ENCODE measurements at places on chromosomes 5 and 9.

DNA sequence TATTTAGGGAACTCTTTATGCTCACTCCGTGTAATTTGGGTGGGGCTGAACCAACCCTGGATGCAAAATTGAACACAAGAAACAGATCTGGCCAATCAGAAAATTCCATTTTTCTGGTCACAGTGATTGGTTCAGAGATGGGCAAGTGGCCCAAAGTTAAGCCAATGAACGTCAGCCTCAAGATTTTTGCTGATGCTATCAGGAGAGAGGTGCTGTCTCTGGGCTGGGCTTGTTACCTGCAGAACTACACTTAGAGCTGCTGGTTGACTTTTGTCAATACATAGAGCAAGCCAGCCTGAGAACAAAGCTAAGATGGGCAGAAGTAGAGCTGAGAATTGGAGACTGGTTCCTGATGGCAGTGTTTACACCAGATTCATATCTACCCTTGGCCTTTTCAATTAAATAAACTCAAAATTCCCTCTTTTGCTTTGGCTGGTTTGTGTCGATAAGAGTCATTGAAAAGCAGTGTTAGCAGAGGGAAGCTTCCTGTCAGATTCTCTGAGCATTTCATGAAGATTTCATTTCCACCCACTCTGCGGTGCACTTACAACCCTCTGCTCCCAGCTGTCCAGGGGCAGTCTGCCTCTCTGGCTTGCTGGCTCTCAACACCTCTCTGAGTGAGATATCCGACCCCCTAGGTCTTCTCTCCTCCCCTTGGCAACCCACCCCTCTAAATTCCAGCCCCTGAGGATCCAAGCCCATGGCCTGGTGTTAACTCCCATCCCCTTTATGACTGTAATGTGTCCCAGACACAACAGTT lies 64.5 kb upstream of the PPARGC1B start:
- DNase-seq, result no peak

DNA sequence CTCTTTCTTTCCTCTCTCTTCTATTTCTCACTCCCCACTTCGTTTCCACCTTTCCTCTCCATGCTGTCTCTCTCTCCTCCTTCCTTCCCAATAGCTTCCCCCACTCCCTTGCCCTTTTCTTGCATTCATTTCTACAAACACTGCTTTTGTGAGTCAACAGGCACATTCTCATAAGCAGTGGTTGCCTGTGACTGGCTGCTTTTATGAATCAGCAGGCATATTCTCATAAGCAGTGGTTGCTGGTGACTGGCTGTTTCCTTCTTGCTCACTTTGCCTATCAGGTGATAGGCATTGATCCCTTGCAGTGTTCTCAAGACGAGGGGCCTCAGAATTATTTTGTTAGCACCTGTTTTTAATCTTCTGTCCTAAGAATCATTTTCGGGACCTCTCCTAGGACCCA lies 116.1 kb upstream of the ACTBL2 start:
- peak; percentile 9 for DNase-seq

DNA sequence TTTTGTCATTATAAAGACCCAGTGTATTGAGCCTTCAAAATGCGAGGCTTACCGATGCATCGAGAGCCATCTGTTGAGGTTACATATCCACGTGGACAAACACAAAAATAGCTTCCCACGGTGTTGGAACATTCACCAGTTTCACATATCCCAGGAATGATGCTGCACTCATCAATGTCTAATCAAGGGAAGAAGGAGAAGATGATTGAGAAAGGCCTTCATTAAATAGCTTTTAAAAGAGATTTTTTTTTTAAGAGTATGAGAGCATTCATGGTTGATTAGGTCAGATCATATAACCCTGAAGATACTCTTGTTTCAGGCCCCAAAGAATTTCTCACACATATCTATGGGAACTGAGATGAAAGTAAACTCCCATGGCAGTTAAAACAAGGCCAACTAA lies 129.4 kb downstream of the FBN2 start:
- no peak for DNase-seq

DNA sequence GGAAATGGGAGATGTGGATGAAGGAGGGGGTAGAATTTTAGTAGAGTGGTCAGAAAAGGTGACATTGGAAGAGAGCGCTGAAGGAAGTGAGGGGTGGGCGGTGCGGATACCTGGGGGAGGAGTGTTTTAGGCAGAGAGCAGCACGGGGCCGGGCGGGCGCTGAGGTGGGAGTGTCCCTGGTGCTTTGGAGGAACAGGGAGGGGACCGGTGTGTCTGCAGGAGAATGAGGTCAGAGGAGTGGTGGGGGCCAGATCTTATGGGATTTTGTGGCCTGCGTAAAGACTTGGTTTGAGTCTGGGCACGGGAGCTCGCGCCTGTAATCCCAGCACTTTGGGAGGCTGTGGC lies 5.8 kb upstream of the PSD2 start:
- no peak for DNase-seq

- no peak for DNase-seq
Measured at GRCh38 chr9:86641970-86642369, 287.8 kb upstream of the TUT7 start.

GRCh38 chr5:146796911-146797310 lies 81.6 kb downstream of the PPP2R2B start:
- DNase-seq, result no peak

- no peak for DNase-seq
Measured at GRCh38 chr5:74673011-74673790, 11.8 kb upstream of the HEXB start.

DNA sequence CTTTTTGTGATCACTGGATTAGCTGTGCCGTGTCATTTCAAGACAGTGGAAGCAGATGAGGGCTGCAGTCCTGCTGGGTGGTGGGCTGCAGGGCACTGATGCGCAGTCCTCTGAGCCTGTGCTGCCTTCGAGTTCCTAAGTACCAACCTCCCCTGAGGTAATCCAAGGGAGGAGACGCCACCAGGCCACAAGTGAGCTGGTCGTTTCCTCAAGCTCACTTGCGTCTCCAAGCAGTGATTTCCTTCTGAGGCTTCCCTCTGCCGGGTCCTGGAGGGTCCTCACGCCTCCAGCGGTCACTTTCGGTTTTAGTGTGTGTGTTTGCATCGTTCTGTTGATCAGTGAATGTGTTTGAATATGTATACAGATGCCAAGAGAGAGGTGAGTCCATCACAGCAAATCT lies 115.7 kb downstream of the TRIO start:
- no peak for DNase-seq

DNA sequence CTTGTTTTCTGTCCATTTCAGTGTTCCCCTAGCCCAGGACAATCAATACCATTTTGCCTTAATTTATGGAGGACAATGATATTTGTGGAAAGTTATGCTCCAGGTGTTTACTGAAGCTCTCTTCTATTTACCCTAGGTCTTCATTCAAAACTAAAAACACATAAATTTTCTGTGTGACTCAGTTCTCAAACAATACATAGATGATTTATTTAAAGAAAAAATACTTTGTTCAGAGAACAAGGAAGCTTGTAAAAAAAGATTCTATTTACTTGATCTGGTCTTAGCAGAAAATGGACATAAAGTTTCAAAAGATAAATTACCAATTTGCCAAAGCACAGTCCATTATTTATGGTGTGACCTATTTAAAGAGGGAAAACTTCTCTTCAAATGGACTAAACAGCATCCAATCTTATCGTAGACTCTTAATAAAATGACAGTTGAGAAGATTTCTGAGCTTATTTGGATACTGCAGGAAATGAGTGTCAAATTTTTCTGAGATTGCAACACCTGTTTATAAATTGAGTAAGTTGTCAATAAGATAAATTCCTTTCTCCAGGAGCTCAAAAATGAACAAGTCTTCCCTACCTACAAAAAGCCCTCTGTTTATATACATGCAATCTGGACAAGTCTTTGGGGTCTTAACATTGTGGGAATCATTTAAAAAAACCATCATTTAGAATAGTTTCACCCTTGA lies 627.2 kb downstream of the PSAT1 start:
- no peak for DNase-seq

DNA sequence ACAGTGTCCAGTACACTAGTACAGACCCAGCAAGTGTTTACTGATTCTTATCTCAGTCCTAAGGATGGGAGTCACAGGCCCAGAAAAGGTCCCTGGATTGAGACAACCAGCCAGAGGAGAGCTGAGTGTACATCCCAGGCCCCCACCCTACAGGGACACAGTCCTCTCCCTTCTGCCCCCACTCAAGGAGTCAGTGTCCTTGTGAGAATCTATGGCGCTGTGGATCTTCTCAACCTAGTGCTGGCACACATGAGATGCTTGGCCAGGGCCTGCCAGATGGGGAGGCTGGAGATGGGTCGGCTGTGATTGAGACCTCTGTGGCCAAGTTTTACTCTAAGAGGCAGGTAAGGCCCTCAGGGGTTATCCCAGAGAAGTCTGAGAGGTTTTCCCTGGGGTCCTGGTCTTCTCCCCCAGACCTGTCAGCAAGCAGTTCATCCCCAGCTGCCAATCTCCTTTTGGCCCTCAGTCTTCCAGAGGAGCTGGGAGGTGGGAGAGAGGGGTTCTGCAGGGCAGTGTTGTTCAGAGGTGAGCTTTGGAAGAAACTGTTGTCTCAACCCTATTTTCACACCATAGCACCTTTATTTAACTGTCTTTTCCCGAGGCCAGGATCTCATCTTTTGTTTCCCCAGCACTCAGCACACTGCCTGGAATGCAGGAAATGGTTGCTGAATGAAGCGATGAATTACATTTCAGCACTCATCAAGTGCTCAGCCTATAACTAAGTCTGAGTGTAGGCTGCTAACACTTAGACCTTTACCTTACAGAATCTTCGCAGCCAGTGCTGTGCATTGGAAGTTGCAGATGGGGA lies 3.2 kb upstream of the NSD1 start:
- DNase-seq, result no peak

DNA sequence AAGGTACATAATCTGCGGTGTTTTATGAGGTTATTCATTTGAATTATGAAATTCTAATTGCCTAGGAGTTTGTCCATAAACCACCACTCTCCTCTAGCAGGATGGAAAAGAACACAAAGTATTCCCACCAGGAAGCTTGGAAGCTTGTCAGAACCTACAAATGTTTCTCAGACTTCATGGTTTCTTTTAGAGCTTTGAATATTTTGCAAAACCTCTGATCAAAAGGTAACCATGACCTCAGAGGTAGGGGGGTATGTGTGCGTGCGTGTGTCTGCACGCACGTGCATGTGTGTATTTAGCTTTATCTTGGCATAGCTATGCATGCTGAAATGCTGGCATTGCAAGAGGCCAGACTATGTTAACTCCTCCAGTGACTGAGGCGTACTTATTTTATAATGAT lies 847.0 kb downstream of the TLE1 start:
- DNase-seq, result no peak

GRCh38 chr5:104385906-104386305 lies 823.3 kb upstream of the NUDT12 start:
- no peak for DNase-seq

- DNase-seq, result no peak
Measured at GRCh38 chr5:137731176-137731575, 4.7 kb downstream of the KLHL3 start.

- DNase-seq, result no peak
Measured at GRCh38 chr9:27564670-27565069, 8.6 kb downstream of the C9orf72 start.

DNA sequence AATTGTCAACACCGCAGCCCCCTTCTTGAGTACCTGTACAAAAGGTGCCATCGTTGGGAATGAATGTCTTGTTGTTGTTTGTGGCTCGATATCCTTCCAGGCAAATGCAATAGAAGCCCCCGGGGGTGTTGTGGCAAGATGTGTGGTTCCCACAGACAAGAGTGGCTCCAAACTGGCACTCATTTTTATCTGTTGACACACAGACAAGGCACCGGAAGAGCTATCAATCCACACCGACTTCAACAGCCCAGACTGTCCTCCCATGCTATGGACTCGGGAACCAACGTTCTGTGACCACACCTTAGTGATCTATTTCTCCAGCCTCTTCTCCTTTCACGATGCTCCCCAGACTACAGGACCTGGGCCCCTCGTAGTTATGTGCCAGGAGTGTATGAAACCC lies 25.9 kb downstream of the SUSD1 start:
- DNase-seq, result no peak

DNA sequence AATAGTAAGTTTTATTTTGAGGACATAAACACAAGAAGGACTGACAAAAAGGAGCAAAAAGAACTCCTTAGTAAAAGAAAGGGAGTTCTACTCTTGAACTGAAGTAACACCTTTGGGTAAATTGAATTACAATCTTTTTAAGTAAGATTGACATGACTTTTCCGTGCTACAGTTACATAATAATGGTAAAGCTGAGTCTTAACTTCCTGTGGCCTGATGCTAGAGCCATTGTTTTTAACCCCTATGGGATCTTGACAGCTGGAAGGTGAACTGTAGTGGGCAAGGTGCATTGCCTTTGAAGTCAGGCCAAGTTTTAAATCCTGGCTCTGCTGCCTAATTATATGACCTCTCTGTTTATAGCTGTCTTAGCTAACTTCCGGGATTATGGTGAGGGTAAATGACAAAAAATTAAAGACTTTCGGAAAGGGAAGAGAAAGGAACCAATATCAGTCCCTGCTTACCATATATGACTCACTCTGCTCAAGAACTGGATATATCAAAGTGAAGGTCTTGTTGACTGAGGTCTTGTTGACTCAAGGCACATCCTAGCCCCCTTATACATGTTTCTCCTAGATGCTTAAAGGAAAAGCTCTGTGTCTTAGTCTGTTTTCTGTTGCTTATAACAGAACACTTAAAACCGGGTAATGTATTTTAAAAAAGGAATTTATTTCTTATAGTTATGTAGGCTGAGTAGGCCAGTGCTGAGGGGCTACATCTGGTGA lies 6.8 kb downstream of the HSD17B4 start:
- no peak for DNase-seq

GRCh38 chr5:176486189-176486757 lies 38.1 kb downstream of the FAF2 start:
- no peak for DNase-seq

DNA sequence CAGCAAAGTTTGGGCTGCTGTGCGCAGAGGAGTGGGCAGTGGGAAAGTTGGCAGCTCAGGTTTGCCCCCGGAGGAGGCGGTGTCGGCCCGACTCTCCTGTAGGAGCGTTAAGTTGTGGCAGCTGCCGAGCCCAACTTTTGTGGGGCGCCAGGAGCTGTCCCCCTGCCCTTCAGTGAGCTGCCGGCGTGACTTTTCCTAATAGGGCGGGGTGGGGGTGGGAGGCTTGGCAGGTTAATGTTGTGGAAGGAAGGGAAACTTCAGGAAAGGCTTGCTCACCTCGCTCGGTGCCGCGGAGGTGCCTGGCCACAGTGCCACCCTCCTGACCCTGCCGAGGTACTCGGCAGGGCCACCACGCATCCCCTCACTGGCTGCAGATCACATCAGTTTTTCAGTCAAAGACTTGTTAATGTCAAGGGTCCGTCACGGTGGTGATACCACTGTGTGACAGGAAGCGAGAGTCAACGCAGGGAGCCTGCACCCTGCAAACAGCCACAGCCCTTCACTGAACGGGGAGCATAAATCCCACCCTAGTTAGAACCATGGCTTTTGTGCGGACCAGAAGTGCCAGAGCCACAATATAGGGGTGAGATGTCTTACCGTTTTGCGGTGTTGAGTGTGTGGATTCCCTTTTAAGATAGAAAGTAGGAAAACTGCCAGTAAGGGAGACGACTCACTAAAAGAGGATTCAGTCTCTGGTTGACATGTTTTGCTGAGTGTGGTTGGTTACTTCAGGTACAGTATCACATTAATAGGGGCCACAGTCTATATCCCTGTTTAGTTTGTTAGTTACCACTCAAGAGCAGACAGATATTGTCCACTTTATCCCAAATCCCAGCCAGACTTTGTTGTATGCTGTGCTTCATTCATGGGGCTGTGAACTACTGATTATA lies 796 bp downstream of the LNPEP start:
- no peak for DNase-seq

- DNase-seq, result no peak
Measured at GRCh38 chr5:123885081-123885480, 373.1 kb downstream of the CSNK1G3 start.

- peak; percentile 94 for DNase-seq
Measured at GRCh38 chr5:132389585-132390286, 20.2 kb downstream of the SLC22A5 start.

- peak; percentile 6 for DNase-seq
Measured at GRCh38 chr5:142145106-142145900, 36.7 kb downstream of the NDFIP1 start.

Measured in T1000 (cell line).